Glutamatergic neuron (in vitro differentiated cells): ENCODE measurements at places on chromosomes 6 and 20.

GRCh38 chr6:7879980-7880717, 30.4 kb downstream of the TXNDC5 start:
- DNase-seq: no peak

- DNase-seq: peak; percentile 82
These were observed 503 bp downstream of the PPDPF start for GRCh38 chr20:63520934-63521601.

DNA sequence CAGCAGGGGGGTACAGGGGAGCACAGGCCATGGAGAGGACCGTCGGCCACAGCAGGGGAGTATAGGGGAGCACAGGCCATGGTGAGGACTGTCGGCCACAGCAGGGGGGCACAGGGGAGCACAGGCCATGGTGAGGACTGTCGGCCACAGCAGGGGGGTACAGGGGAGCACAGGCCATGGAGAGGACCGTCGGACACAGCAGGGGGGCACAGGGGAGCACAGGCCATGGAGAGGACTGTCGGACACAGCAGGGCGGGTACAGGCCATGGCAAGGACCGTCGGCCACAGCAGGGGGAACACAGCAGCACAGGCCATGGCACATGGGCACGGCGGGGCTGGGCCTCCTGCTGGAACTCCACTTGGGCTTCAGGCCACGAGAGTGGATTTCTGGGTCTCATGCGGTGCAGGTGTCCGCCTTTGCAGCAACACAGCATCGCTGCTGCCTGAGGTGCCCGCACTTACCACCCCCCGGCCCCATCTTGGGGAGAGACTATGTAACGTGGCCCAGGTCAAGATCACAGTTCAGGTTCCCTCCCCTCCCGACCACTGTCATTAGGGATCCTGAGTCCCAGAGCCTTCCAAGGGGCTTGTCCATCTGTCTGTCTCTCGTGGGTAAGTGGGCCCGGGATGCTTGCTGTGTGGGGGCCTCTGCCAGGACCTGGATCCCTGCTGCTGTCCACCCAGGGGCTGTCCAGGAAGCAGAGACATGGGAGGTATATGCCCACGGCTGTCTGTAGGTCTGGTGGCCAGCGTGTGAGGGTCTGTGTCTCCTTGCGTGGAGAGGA, 2.5 kb downstream of the NPBWR2 start:
- peak; percentile 15 for DNase-seq

DNA sequence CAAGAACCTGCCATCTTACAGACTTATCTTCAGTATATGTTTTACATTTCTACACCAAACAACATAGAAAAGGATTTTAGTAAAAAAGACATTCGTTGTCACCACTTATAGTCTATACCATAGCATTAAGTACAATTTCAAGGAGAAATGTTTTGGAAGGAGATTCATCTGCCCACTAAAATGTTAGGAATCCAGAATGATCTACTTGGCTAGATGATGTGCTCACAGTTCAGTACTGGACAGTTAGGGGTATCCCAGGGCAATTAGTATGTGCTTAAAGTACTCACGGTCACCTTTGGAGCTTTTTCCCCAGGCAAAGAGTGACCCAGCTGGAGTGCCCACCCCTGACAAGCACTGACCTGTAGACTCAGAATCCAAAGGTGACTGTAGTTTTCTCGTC, 222.9 kb downstream of the SLC24A3 start:
- DNase-seq: no peak

GRCh38 chr6:166382500-166382932, 224 bp downstream of the MPC1 start:
- no peak for DNase-seq

DNA sequence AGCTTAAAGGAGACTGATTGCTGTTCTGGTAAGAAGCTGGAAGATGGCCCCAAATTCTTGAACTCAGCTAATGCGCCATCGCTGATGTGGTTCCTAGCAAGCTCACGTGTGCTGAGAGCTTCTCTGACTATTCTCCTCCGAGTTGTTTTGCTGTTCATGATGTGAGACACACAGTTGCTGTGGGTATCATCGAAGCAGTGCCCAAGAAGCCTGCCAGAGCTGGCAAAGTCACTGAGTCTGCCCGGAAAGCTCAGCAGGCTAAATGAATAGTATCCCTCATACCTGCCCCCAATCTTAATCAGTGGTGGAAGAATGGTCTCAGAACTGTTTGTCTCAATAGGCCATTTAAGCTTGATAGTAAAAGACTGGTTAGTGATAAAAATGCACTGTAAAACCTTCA, 28.3 kb upstream of the BCLAF1 start:
- DNase-seq: no peak

GRCh38 chr20:41734506-41734945, 116.3 kb upstream of the CHD6 start:
- DNase-seq: peak; percentile 59

DNA sequence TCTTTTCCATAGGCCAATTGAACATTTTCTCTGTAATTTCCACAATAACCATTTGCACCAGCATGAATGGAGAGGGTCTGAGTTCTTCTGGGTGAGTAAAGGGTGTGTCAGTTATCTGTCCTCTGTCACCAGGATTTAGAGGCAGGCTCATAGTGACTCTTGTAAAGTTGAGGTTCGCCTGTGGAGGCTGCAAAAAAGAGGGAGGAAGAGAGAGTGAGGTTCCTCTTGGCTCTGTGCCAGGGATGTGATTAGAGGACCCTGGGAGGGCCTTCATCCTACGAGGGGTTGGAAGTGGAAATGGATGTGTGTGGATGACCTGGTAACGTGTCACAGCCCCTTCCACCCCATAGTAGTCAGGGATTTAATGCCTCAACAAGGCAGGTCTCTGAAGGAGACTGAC, 242.0 kb downstream of the ESR1 start:
- no peak for DNase-seq

DNA sequence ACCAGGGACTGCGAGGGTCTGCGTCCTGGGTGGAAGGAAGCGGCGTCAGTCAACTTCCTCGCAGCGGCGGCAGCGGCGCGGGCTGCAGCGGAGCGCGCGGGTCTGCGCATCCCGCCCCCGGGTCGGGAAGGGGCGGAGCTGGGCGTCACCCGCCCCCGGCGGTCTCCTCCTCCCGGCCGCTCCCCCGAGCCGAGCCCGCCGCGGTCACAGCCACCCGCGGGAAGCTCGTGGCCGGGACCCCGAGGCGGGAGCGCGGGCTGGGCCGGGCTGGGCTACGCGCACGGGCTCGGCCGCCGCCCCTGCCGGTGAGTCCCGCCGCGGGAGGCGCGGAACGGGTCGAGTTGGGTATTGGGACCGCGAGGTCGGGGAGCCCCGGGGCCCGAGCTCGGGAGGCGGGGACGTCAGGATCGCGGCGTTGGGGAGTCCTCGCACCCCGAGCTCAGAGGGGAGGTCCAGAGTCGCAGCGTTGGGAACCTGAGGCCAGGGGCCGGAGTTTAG, at the start of gene PAQR8:
PAQR8 (plus strand) TSS at position 207 of the 498 bp plus-strand sequence. CDS start 41,063 bp downstream, outside the sequence.
- peak; percentile 71 for DNase-seq

- DNase-seq: peak; percentile 83
These were observed 79.1 kb downstream of the RIMS1 start for GRCh38 chr6:71965404-71965803.

DNA sequence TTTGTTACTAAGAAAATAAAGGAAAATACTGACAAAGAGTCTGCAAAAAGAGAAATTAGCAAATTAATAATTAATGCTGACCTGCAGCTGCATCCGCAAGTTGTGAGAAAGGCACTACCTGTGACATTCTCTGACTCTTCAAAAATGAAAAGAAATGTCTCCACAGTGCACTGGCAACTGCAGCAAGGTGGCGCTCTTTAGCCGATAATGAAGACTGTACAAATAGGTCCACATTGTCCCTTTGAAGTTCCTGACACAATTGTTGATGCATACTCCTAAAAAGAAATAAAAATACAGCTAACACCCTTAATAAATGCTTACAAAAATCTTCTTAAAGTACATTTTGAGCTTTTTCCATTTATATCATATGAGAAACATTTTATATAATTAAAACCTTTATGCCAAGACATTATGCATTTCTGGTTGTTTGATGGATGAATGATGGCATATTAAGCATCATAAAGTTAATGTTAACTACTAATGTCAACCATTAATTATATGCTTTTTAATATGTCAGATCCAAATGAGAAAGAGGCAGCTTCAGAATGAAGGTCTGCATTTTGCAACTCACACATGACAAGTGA, 96.5 kb downstream of the MMS22L start:
- peak; percentile 77 for DNase-seq

DNA sequence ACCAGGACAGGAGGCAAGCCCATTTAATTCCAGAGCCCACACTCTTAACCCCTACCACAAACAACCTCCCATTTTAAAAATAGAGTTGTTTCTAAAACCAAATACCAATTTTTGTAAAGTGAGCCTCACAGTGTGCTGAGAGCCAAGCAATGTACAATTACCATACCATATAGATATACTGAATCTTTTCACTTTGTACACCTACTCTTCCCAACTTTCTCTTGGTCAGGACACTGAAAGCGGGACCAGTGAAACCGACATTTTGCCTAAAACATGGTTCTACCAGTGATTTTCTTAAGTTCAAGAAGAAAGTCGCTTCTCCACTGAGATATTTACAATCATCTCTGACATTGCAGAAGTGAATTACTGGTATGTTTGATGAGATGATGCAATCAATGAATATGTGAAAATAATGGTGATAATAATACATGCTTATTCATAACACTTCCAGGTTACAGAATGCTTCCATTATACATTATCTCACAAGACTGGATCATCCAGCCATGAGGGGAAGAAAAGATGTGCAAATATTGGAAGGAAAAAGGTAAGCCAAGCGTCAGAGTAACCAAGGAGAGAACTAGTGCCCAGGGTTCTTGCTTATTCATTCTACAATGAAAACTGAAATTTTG, 74.1 kb downstream of the HIVEP2 start:
- DNase-seq: no peak

- peak; percentile 68 for DNase-seq
These were observed 1.1 kb downstream of the RGS17 start for GRCh38 chr6:153129873-153130514.

DNA sequence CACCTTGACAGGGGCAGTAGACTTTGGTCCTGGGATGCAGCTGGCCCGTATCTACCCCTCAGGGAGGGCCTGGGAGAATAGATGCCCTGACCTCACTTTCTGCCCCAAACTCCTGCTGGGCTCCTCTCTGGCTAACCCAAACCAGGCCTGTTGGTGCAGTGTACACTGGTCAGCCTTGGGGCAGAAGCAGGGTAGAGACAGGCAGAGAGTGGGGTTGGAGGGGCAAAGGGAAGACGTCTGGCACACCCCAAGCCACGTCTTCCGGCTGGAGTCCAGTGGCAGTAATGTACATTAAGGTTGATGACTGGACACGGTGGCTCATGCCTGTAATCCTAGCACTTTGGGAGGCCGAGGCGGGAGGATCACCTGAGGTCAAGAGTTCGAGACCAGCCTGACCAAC, 9.3 kb downstream of the DDR1 start:
- no peak for DNase-seq
